ENCODE measurements at places on chromosomes 12 and 14. TPM values are rescaled to one million over a fixed set of nuclear protein-coding genes. Genes with fewer than 3 reads are reported as not detected.

Gene DDN
- total RNA-seq, result 0.38 TPM

Gene GSC
- 0.85 TPM for total RNA-seq

Gene LETMD1
- total RNA-seq, result 18.0 TPM

Gene TEAD4
- total RNA-seq, result 3.4 TPM

Gene EXD2
- total RNA-seq, result 18.2 TPM

Gene RFC5
- 28.8 TPM for total RNA-seq

Gene REC8
- 0.77 TPM for total RNA-seq

Gene MOAP1
- 12.1 TPM for total RNA-seq

Gene CBLN3
- 1.5 TPM for total RNA-seq

Gene TMPRSS12
- not detected for total RNA-seq

Gene HHIPL1
- total RNA-seq, result 9.3 TPM

Gene ENDOU
- not detected for total RNA-seq

Gene JPH4
- total RNA-seq, result not detected

Gene CTSG
- not detected for total RNA-seq

Gene CLEC12A
- total RNA-seq, result not detected

Gene THTPA
- total RNA-seq, result 11.3 TPM

Gene SERPINA4
- total RNA-seq, result not detected

Gene SERPINA5
- under 0.01 TPM for total RNA-seq

Gene CDC42BPB
- total RNA-seq, result 73.9 TPM

Gene KCNC2
- not detected for total RNA-seq

Gene SDR9C7
- not detected for total RNA-seq

Gene MFAP5
- total RNA-seq, result 124 TPM

Gene FAM90A1
- total RNA-seq, result 0.28 TPM

Gene SYT1
- 5.8 TPM for total RNA-seq

Gene ST8SIA1
- total RNA-seq, result 0.28 TPM

Gene SMIM41
- total RNA-seq, result not detected

Gene CLEC1B
- not detected for total RNA-seq

Gene GPR162
- total RNA-seq, result 0.96 TPM

Gene PLBD2
- total RNA-seq, result 22.0 TPM

Gene TEX52
- total RNA-seq, result not detected

Gene GLIPR1L2
- 0.19 TPM for total RNA-seq

Gene SLC17A8
- not detected for total RNA-seq

Gene GDF3
- total RNA-seq, result not detected

Gene PPP2R5E
- total RNA-seq, result 15.5 TPM

Gene TAS2R19
- total RNA-seq, result 7.3 TPM

Gene AKAP3
- total RNA-seq, result 1.4 TPM

Gene SPIC
- not detected for total RNA-seq

Gene NFATC4
- total RNA-seq, result 30.3 TPM

Gene GALNT16
- total RNA-seq, result 2.5 TPM

Gene MYH6
- total RNA-seq, result not detected

Gene KCNJ8
- total RNA-seq, result 62.0 TPM

Measured in regular cardiac myocyte (primary cell).